ENCODE measurements at places on chromosomes 11 and 22.

- DNase-seq = no peak
Measured at GRCh38 chr11:119806064-119806915, 77.3 kb upstream of the NECTIN1 start.

DNA sequence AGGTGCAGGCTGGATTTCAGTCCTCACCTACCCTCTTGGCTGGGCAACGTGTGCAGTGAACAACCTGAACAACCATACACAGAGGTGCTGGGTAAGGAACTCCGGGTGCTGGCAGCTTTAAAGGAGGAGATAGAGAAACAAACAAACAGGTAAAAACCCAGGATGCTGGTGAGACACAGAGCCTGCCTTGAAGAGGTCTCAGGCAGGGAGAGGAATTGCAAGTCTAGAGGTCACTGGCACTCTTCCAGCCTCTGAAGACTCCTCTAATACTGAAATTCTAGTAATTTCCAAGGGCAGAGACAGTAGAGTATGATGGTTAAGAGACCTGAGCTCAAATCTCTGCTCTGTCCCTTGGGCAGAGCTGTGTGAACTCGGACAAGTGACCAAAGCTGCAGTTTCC is 192.5 kb downstream of the CEP164 start:
- DNase-seq = no peak

DNA sequence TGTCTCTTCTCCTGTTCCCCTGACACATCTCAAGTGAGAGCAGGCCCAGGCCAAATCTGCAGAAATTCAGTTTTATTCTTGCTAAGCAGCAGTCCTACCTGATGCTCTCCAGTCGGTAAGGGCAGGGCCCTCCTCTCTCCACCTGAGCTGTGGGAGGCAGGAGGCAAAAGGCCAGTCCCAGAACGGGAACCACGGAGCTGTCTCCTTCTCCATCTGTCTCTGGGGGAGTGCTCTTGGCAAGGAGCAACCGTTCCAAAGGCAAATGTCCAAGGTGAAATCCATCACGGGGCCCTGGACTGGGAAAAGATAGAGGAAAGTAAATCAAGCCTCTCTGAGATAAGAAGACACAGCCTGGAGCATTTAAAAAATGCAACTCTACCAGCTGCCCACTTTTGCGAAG is 65.2 kb upstream of the CDON start:
- no peak for DNase-seq

DNA sequence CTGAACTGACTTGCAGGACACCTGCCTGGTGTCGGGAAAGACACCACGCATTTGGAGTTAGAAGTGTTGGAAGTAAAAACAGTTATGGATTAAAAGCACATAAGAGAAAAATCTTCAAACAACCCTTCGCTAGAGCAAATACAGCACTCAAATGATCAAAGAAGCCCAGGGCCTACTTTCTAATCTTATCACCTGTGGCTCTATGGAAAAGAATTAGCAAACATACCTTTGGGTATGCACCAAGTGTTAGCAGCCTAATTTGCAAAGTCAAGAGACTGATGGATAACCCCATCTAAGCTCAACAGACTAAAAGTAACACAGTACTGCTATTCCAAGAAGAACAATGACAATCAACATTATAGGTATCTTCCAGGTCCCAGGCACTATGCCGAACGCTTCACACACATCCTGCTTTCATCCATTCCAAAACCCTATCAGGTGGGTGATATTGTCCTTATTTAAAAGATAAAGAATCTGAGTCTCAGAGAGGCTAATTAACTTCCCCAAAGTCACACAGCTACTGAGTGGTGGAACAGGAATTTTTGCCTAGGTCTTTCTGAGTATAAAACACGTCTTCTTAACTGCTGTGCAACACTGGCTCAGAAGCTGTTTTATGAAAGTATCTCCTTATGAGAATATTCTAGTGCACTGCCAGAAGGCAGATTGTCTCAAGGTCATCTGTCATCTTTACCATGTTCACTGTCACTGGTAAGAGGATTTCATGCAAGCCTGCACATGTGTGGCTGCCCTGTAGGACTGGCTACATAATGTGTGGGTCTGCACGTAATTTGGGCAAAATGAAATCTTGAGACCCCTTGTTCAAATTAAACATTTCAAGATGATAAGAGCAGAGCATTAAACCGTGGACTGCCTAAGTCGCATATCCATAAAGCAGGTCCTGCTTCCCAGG is 16.4 kb downstream of the SLC1A2 start:
- peak; percentile 55 for DNase-seq

DNA sequence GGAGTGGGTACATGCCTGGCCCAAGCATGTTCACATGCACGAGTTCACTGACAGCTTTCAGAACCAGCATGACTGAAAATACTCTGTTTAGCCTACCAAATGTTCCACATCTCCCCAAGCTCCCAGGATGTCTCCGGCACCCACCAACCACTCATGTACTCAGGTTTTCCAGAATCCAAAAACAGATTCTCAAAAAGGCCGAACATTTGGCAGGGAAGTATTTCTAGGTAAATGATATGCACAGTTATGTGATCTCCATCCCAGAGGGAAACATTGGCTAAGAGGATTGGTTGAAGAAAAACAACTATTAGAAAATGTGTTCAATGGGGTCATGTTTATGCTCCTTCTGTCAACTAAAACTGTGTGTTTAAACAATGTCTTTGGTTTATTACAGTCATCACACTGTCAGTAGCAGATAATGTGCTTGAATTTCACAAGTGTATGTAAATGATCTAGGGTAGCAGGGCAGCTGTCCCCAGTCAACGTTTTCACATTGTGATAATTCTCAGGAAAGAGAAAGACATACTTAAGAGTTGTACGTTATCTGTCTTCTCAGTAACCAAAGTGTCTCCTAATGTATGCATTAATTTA is 52.3 kb downstream of the BARX2 start:
- DNase-seq = no peak

DNA sequence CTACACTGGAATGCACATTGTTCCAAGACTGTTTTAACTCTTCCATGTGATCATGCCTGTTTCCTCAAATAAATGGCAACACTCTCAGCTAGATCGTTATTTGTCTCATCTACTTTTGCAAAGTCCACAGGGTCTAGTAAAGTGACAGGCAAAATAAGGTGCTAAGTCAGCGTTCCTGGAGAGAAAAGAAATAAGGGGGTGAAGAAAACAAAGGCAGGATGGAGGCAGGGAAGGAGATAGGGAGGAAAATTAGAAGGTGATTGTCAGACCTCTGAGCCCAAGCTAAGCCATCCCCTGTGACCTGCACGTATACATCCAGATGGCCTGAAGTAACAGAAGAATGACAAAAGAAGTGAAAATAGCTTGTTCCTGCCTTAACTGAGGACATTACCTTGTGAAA is 132.1 kb downstream of the RAB38 start:
- no peak for DNase-seq

DNA sequence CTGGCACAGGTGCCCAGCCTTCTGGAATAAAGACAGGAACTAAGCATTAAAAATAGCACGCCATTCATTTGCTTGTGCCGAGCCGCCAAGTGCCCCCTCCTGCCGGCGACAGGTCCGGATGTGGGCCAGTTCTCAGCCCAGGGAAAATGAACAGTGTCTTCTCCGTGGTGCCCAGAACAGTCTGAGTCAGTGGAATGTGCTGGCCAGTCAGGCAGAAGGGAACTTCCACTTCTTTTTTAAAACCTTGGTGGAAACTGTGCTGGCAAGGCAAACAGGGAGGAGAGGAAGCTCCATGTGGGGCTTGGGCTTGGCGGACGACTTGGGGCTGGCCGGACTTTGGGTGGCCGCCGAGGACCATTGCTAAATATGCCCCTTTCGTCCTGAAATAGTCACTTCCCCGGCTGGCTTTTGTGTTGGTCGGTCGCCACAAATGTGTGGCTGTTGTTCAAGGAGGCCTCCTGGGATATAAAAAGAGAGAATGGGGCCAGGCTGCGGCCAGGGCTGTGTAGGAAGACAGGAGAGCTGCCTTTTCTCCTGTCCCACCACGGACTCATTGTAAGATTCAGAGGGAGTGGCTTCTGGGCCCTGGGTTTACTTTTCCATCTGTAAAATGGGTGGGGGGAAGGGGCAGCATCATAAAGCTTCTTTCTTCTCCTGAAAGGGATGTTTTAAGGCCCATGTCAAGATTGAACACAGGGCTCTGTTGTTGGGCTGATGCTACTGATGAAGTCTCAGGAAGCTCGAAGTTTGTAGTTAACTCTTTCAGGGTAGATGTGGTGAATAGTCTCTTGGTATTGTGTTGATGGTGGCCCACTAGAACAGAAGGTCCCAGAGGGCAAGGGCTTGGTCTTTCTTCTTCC is 101.0 kb downstream of the PTPRJ start:
- no peak for DNase-seq

- DNase-seq = no peak
Measured at GRCh38 chr22:20464096-20464614, 26.5 kb upstream of the SCARF2 start.

DNA sequence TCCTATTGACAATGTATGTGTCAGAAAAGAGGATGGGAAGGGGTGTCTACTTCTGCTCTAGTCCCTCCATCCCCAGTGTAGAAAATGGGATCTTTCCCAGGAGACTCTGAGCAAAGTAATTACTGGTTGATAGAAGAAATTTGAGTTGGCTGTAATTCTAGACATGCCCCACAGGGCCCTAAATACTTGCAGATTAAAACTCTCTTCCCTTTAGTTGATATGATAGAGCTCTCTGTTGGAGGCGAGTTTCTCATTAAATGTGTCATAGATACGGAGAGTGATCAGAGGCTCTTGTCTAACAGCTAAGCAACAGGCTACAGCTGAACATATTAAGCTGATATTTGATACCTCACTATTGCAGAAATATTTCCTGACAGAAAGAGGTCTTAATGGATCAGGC is 32.9 kb downstream of the OR52E1 start:
- DNase-seq = no peak

DNA sequence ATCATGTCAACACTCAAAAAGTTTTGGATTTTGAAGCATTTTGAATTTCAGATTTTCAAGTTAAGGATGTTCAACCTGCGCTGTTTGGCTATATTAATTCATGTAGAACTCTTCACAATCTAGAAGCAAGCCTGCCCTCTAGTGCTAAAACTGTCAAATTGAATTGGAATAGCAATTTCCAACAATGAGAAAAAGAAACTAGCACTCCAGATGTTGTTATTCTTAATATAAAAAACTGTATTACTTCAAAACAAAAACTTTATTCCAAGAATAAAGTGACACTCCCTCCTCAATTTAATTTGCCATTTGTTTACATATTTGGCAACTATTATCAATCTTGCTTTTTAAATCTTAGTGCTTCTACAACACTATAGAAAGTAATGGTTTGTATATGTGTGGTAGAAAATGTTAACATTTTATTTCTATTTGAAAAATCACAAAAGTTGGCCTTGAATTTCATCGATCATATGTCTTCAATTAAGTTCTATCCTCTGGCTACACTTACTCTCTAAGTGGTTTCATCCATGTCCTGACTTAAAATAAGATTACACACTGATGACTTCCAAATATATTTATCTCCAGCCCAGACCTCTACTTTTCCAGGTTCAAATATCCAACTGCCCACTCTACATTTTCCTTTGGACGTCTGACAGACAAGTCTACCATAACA is 36.6 kb downstream of the DCUN1D5 start:
- DNase-seq = peak; percentile 44

DNA sequence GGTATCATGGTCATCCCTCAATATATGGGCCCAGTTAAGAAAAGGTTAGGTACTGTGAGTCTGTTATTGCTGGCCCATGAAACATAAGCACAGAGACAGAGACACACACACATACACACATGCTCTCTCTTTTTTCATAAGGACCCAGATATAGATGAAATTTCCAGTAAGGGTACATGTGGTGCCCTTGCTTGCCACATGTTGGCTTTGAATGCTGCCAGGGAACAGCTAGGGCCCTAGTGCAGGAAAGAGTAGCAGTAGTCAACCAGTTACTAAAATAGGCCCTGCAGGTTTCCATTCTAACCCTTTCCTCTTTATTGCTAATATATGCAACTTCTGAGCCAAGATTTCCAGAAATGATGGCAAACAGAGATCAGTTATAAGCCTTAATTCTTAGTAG is 9.1 kb downstream of the SNX19 start:
- DNase-seq = no peak

DNA sequence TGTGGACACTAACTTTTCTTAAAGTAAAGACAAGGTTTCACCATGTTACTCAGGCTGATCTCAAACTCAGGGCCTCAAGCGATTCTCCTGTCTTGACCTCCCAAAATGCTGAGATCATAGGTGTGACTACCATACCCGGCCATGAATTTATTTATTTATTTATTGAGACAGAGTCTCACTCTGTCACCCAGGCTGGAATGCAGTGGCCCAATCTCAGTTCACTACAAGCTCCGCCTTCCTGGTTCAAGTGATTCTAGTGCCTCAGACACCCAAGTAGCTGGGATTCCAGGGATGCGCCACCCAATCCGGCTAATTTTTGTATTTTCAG is 29.7 kb upstream of the PCF11 start:
- DNase-seq = no peak

- no peak for DNase-seq
Measured at GRCh38 chr11:9820260-9820659, 156.4 kb downstream of the SWAP70 start.

DNA sequence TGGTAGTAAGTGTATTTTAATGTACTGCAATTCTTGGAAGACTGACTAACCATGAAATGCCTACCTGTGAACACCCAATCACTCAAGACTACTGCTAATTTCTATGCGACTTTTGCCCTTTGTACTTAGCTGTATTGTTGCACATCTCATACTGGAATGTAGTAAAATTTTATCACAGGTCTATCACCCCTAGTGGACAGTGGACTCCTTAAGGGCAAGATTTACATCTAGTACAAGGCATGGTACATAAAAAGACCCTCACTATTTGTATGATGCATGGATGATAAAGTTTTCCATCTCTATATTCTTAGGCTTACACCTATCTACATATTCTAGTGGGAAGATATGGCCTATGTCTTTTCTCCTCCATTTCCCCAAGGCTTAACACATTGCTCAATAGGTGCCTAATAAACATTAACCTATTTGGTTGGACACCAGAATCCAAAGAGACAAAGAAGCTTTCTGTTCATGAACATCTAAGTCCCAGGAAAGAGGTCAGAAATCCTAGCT is 26.1 kb downstream of the SERGEF start:
- DNase-seq = peak; percentile 35

- no peak for DNase-seq
Measured at GRCh38 chr11:57123590-57123989, 58.2 kb upstream of the LRRC55 start.

- no peak for DNase-seq
Measured at GRCh38 chr11:116420770-116421528, 351.8 kb downstream of the BUD13 start.

- DNase-seq = no peak
Measured at GRCh38 chr11:69603111-69603836, 37.7 kb upstream of the CCND1 start.

GRCh38 chr11:12392672-12393071 is 15.3 kb downstream of the PARVA start:
- no peak for DNase-seq

DNA sequence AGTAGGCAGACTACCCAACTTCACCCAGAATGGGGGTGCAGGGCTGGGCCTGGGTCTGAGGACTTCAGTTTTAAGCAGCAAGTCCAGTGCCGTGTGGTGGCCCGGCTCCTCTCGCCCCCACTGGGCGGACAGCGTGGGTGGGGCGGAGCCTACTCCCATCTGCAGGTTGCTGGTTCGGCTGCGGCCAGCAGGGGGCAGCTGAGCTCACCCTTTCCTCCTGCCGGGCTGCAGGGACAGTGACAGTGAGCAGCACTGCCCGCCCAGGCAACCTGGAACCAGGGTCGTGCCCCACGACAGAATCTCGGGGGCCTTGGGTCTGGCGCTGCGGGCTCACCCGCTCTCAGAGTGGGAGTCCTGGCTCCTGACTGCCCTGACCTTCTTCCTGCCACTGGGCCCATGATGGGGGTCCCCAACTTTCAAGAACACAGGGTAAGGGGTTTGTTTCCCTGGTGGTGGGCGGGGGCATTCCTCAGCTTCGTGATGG is 6.2 kb upstream of the NEAT1 start:
- peak; percentile 95 for DNase-seq
